ENCODE measurements at places on chromosomes 7 and 10.

DNA sequence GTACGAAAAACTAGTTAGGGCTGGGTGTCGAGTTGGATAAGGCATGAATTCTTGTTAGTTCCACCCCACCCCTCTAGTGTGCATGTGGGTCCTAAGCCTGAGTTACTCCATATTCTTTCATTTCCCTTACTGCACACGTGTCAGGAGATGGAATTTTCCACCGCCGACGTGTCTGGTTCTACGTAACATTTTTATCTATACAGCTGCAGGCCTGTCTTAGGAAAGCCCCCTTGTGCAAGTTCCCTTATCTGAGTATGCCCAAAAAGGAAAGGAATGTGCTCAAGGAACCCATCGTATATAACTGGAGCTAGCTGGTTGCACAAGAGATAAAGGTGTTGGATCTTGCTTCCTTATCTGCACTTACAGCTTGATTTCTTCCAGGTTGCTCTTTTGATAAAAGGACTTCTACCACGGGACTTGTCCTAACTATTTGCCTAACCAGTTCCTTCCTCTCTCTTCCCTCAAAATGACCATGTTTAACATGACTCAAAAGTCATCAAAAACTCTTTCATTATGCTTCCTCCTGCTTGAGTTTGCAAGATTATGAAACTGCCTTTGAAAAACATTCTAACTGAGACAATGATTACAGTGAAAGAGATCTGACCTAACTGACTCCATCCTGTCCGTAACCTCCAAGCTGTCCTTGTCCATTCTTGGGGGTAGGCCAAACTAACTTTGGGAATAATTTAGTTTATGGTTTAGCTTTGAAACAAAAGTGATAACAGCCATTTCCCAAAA lies 181.4 kb downstream of the AKR1D1 start:
- no peak for DNase-seq

DNA sequence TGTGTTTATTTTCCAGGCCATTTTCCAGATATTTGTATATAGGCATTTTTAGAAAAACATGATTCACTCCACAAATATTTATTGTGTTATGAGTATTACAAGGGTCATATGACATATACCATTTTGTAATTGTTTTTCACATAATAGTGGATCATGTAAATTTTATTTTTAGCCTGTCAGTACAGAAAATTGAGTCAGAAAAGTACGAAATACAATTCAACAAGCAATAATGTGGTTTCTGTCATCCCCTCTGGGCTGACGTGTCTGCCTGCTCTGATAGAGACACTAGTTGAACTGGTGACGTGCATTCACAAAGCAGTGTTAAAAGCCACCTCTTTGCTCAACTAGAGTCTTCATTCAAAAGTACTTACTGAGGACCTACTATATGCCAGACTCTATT lies 97.9 kb upstream of the STEAP1B start:
- no peak for DNase-seq

GRCh38 chr7:158272509-158273137 lies 315.0 kb downstream of the PTPRN2 start:
- DNase-seq: no peak

- DNase-seq: no peak
Measured at GRCh38 chr10:70437721-70438120, 3.8 kb downstream of the NODAL start.

DNA sequence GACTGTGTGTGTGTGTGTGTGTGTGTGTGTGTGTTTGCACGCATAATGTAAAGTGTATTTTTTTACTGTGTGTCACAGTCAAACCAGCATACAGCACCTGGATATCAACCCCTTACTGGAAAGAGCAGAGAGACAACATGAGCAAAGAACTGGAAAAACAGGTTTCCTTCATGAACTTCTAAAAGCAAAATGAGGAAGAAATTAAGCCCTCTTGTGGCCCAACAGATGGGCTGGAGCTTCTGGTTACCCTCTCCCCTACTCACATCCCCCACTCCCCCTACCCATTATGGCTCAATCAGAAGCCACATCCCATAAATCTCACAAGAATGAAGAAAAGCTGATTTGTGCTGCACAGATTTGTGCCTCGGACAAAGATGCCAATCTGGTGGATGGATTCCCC lies 36.2 kb downstream of the PDE1C start:
- no peak for DNase-seq

DNA sequence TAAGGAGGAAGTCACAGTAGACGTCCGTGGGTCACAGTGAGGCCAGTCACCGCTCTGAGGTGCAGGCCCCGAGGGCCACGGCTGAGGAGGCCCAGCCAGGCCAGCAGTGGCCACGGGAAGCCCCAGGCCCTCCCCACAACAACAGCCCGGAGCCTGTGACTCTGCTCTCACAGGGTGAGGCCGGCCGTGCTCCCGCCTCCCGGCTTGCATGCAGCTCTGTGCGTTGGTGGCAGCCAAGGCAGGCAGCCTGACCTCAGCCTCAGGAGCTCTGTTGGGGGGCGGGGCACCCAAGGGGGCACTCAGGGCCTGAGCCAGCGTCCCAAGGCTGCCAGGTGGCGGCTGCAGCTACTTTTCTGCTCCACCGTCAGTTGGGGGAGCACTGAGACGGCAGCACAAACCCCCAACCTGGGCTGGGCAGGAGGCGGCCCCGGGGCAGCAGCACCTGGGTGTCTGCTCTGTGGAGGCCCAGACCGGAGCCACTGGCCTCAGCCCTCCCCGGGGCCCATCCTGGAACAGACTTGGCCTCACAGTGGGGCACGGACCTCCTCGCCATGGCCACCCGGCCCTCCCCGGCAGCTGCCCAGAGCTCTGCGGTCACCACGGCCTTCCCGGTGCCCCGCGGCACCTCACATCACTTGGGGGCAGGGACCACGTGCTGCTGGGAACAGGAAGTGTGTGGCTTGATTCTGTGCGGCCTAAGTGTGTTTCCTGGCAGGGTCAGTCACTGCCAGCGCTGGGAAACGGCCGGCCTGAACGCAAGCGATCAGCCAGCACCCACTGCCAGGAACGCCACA lies 13.3 kb downstream of the CYP2W1 start:
- DNase-seq: no peak

DNA sequence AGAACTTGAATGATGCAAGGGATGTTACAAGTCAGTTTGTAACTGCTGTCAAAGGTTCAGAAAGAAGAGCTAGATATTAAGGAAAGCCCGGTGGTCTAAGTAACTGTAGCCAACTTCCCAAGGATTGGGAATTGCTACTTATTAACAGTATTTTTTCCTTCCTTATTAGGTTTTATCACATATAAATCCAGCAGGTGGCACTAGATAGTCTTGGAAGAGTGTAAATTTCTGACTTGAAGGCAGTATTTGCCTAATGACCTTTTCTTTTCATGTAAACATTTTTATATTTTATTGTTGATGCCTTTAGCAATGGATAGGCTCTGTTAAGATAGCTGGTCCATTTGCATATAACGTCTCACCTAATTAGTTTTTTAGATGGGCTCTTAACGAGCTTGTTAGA lies 51.2 kb downstream of the ANLN start:
- DNase-seq: peak; percentile 10

GRCh38 chr7:45363669-45364068 lies 206.1 kb downstream of the RAMP3 start:
- no peak for DNase-seq

- no peak for DNase-seq
Measured at GRCh38 chr10:36712695-36713094, 412.7 kb upstream of the ANKRD30A start.

GRCh38 chr10:52318822-52319464 lies 4.9 kb downstream of the DKK1 start:
- DNase-seq: no peak

DNA sequence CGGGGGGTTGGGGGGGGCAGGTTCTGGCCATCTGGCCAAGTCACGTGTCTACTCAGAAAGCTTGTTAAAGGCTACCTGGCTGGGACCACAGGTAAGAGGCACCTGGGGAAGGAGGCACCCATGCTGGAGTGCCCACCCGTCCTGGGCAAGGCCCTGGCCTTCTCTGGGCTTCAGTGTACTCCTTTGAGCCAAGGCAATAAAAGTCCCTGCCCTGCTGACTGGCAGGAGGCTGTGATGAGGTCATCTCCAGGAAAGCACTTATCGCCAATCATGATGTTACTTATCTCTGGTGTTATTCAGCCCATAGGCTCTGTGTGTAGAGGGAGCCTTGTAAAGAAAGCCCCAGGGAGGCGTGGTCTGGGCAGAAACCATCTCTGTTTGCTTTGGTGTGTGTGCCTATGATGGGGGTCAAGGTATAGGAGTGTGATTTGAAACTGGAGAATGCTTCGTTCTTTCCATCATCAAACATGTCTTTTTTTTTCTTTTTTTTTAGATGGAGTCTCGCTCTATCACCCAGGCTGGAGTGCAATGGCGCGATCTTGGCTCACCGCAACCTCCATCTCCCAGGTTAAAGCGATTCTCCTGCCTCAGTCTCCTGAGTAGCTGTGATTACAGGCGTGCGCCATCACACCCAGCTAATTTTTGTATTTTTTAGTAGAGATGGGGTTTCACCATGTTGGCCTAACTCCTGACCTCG lies 2.5 kb upstream of the CLDN4 start:
- DNase-seq: peak; percentile 30

DNA sequence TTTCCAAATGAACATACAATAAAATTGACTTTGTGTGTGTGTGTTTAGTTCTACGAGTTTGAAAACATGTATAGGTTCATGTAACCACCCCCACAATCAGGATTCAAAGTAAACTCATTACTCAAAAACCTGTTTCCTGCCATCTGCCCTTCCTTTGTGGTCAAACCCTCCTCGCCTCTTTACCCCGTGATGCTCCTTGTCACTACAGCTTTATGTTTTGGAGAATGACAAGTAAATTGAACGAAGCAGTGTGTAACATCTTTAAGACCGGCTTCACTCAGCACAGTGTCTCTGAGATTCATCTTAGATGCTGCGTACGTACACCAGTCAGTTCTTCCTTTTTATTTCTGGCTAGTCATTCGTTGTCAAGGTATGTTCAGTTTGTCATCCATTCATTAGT lies 54.6 kb upstream of the MKI67 start:
- peak; percentile 54 for DNase-seq

GRCh38 chr10:67785098-67785497 lies 52.9 kb downstream of the DNAJC12 start:
- DNase-seq: peak; percentile 32

- no peak for DNase-seq
Measured at GRCh38 chr10:130458509-130458908, 322.3 kb downstream of the GLRX3 start.

GRCh38 chr7:54904986-54905385 lies 113.8 kb upstream of the EGFR start:
- DNase-seq: no peak

GRCh38 chr10:994836-995558 lies 6.8 kb downstream of the GTPBP4 start:
- no peak for DNase-seq

DNA sequence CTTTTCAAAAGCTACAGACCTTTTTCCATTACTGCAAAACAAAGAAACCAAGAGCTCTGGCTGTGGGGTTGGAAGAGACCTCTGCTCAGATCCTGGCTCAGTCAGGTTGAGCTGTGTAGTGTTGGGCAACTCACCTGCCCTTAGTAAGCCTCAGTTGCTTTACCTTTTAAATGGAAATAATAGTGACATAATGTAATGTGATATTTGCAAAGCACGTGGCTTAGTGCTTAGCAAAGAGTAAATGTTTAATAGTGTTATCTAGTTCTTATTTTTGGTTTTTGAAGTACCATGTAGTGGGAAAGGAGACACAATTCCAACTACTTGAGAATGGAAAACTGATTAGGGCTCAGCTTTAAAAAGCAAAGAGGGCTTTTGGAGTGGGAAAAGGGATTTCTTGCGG lies 100.2 kb downstream of the SVIL start:
- no peak for DNase-seq

DNA sequence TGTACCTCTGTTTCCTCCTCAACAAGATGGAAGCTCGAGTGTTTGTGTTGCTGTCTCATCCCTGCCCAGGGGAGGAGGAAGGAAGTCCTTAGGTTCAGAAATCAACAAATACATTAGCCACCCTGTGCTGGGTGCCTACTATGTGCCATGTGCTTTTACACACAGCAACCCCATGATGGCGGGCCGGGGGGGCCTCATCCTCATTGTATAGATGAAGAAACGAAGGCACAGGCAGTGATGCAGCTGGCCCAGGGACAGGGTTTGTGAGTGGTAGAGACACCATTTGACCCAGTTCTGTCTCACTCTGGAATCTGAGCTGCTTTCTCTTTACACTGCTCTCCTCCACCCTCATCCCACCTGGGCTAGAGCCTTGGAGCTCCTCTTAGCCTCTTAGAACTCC lies 1.9 kb upstream of the CALHM2 start:
- DNase-seq: no peak

GRCh38 chr7:142717453-142717852 lies 31.8 kb upstream of the PRSS1 start:
- DNase-seq: peak; percentile 37

GRCh38 chr10:124377101-124377500 lies 41.6 kb downstream of the OAT start:
- DNase-seq: no peak

GRCh38 chr7:157415486-157415885 lies 78.7 kb downstream of the DNAJB6 start:
- no peak for DNase-seq

- DNase-seq: no peak
Measured at GRCh38 chr10:72692744-72692993, 726 bp downstream of the MCU start.

GRCh38 chr7:73921623-73922528 lies 60.9 kb downstream of the TMEM270 start:
- no peak for DNase-seq
